Fibroblast of skin of scalp (primary cell): ENCODE measurements at places on chromosomes 7 and 10.

- no peak for DNase-seq
Measured at GRCh38 chr7:4066626-4067475, 615.2 kb upstream of the FOXK1 start.

DNA sequence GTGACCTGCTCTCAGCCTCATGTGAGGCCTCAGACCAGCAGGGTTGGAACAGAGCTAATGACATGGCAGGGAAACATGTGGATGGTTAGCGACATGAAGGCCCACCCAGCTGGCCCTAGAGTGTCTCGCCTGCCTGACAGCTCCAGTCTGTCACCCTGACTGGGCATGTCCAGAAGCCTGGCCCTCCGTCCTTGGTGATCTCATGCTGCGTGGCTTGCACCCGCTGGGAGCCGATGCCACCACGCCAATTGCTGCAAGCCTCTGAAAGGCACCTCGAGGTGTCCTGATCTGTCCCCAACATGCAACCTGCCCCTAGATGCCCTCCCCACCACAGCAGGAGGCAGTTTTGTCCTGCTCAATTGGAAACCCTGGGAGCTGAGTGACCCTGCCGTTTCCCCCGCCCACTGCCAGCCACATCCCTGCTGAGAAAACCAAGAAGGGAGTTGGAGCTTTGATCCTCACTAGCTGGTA lies 27.8 kb upstream of the RET start:
- DNase-seq: no peak

DNA sequence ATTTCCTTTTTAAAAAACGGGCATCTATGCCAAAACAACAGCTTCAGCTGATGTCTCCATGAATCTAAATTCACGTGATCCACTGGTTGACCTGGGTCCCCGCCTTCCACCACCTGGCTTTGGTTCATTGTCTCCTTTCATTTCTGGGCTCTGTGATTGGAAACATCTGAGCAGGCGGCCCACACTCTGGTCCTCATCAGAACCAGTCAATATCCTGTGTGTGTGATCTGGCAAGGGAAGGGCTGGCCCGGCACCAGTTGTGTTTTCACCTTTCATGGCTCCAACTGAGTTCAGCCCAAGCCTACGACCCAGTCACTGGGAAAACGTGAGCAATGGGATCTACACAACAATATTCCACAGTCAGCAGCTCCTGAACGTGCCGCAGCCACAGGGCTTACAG lies 46.2 kb downstream of the PARP12 start:
- no peak for DNase-seq

DNA sequence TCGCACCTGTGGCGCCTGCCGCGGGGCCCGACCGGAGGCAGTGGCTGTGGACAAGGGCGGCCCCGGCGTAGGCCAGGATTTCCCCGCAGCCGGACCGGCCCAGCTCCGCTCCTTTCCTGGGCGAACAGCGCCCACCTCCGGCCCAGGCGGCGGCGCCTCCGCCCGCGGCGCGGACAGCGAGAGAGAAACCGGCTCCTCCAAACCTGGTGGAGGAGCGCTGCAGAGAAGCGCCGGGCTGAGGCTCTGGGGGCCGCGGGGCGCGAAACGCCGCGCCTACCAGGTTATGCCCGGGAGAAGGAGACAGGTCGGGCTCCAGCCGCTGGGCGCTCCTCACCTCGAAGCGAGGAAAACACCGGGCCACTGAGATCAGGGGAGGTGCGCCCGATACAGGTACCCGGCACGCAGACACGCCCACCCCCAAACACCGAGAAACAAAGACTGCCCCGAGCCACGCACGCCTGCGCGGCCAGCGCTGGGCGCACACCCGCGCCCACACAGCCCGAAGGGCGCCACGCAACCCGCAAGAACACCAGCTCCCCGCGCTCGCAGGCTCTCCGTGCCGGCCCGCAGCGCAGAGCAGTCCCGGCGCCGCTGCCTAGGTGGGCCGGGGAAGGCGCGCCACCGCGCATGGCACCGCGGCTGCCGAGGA lies 3.3 kb downstream of the GRID1 start:
- no peak for DNase-seq
